ENCODE measurements at places on chromosomes 13 and 19.

DNA sequence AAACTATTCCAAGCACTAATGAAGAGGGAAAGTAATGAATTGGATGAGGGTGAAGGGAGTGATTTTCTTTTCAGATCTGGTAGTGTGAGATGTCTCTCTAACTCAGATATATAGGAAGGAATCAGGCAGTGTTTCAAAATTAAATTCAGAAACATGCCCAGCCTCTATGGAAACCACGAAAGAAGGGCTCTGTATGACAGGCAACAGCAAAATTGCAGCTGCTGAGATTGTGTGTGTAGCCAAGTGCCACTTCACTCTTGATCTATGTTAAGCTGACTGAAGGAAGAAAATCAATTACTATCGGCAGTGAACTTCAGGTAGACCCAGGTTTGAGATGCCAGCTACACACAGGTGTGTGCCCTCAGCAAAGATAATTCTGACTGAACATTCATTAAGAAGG, 387.4 kb downstream of the PCDH9 start:
- no peak for DNase-seq

GRCh38 chr13:101869553-101869952, 417.1 kb downstream of the ITGBL1 start:
- no peak for DNase-seq

- DNase-seq: no peak
These were observed 8.8 kb downstream of the INAFM1 start for GRCh38 chr19:47283405-47284059.

DNA sequence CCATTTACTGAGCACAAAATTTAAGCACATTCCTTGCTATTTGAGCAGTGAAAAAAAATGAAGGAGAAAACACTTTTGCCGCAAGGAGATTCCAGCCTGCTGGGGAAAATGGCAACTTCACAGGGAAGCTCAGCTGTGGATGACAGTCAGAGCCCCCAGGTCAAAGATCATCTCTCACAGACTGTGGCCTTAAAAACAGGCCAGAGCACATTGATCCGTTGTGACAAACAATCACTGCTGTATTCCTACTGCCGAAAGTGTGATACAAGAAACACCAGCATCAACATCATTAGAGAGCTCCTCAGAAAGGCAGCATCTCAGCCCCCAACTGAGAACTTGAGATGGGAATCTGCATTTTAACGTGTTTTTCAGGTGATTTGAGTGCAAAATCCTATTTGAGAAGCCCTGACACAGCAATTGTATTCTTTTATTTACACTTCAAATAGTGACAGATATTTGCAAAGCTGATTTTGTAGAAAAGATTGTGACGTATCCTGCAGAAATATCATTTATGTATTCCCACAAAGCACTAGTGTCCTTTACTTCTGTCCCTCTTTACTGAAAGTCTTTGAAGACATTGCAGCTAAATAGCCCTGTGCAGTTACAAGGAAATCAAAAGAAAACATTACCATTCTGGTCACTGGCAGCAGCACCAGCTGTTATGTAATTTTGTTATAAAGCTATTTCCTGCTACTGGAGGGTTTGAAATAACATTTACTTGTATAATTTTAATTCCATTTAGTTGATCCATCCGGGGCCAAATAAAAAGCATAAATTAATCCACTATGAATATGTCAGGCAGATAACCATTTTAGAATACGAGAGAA, 652.0 kb downstream of the LIG4 start:
- DNase-seq: no peak

DNA sequence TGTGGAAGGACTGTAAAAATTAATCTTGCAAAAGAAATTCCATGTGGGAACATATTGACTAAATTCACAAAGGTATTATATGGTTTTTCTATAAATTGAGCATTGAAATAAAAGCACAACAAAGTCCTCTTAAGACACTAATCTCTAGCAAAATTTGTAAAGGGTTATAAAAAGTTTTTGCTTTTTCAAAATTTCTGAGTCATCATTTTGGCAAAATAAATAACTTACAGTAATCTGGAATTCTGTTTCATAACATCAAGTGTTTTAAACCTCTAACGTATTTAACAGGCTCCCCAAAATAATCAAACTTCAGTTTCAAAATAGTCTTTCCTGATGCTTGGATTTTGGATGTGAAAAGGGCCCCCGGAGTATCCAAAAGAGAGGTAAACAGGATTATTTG, 26.0 kb downstream of the MED4 start:
- no peak for DNase-seq

- DNase-seq: peak; percentile 69
These were observed 314.2 kb downstream of the DLEU7 start for GRCh38 chr13:50529154-50529882.

- no peak for DNase-seq
These were observed 31.7 kb downstream of the GAS6 start for GRCh38 chr13:113832205-113832604.

DNA sequence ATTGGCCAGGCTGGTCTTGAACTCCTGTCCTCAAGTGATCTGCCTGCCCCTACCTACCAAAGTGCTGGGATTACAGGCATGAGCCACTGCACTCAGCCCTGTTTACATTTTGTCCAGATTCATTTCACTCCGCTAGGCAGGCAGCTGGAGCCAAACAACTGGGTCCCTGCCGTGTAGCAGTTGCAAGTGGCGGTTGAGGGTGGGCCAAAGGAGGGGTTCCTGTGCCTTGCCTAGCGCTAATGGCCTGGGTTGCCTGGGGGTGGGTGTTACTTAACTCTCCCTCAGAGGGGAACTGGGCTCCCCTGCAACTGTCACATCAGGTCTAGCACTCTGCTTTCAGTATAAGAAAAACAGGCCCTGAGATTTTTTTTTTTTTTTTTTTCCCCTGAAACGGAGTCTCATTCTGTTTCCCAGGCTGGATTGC, 7.4 kb downstream of the ACP5 start:
- no peak for DNase-seq

Measured in muscle of arm (tissue), 14 donors.